ENCODE measurements at places on chromosomes 4 and X. TPM values are rescaled to one million over a fixed set of nuclear protein-coding genes. Genes with fewer than 3 reads are reported as not detected.

DNA sequence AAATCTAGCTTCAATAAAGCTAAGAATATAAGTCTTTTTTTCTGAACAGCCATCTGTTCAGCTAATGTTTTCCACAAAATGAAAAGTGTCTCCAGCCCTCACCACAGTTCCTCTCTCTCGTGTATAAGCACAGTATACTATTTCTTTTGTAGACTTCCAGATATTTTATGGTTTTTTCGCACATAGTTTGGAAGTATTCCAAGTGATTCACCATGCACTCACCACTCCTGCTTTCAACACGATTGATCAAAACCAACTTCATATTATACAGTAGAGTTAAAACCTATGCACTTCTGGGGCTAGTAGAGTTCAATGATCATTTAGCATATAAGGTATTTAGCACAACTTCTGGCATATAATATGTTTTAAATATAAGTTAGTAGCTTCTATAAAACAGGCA lies 105.8 kb upstream of the DCAF12L1 start:
- DNase-seq = no peak

DNA sequence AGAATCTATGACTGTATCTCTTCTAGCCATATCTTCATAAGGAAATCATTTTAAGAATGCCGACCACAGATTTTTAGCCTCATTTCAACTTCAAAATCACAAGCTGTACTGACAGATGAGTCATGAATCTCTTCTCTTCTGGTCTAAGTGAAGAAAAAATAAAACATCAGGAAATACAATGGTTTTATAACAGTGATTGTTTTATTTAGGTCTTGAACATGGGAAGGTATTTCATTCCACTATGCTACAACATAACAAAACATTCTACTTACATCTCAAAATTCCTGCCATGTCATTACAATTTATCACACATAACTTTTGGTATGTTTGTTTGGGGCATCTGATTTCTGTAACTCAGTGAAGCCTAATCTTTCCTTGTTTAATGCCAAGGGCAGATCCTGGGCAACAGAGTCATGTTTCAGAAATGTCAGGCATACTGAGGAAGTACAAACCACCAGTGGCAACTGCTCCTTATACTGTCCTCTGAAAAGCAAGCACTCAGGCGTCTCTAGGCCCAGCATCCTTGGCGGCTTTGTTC lies 325.0 kb downstream of the PDHA2 start:
- no peak for DNase-seq

DKK2 gene
- total RNA-seq = 0.84 TPM

DNA sequence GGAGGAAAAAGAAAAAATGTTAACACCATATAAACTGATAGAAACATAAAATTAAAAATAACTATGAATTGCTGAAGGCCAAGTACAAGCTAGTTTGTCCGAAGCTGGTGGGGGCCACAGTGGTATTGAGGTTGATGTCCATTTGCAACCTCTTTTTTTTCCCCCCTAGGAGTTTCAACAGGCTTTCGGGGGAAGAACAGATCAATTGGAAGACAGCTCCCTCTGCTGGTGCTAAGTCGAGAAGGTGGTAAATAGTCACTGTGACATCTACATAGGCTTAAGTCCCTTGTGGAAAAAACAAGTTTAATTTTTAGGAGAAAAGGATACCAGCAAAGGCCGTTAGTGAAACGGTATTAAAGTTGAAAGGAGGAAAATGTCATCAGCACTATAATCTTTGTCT lies 115.7 kb upstream of the ZXDA start:
- no peak for DNase-seq

DNA sequence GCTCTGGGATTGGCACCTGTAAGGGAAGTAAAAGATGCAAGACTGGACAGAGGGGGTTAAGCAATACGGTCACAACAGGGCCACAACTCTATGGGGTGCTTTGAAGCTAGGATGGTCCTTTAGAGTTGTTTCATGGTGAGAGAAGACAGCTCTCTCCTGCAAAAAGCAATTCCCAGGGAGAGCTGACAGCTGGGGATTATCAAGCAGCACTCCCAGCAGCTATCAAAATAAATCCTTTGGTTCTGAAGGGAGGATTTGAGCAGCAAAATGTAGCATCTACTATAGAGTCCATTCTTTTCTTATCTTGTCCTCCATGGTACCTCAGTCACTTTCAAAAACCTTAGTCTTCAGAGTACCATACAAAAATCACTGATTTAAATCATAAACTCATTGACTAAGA lies 35.1 kb upstream of the AP1AR start:
- no peak for DNase-seq

DNA sequence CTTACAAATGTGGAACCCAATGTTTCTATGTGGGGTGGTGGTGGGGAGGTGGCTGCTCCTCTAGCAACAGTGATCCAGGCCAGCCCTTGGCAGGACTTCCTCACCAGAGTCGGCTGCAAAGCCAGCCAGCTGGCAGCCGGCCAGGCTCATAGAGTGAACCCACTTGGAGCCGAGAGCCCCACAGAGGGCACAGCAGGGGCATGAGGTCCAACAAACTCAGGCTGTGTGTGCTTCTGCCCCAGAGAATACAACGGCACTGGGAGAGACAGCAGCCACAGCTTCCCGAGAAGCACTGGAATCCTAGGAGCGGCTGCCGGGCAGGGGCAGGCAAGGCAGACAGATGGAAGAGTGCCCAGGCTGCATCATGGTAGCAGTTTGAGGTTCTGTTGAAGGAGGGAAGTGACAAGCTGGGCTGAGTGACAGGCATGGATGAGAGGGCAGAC lies 23.5 kb upstream of the SOWAHD start:
- no peak for DNase-seq

DNA sequence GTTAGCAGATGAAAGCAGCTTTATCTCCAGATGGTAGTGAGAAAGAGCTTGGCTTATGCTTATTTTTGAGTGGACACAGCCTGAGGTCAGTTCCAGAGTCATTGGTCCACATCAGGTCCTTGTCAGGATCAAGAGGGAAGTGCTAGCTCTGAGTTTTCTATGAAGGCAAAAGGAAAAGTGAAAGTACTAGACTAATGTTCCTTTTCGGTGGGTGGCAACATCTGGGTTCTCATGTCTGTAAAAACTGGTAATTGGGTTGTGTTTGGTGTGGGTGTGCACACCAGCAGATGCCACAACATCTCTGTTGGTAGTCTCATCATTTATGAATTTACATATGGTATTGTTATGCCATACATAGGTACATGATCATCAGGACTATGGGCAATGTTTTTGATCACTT lies 210.5 kb downstream of the PWWP3B start:
- no peak for DNase-seq

PDZD4 gene
- total RNA-seq = 2.4 TPM
